Mucosa of gallbladder (tissue), 1 donor: ENCODE measurements at places on chromosomes 7 and 10. TPM values are rescaled to one million over a fixed set of nuclear protein-coding genes. Genes with fewer than 3 reads are reported as not detected.

- no peak for DNase-seq
These were observed 33.0 kb downstream of the RAMP3 start for GRCh38 chr7:45190406-45191165.

DNA sequence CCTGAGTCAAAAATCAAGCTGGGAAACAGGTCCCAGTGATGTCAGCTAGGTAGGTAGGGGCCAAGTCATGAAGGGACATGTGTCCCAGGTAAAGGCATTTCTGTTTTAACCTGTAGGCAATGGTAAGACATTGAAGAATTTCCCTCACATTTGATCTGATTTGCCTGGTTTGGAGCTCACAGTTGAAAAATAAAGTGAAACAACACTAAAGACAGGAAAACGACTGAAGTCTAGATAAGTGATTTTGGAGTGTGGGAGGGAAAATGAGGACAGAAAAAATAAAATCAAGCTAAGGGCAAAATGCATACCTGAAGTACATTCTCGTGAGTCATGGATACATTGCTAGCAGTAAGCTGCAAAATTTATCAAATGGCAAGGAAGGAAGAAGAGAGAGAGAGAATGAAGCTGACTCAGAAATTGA lies 169.9 kb downstream of the SKIDA1 start:
- DNase-seq = no peak

GRCh38 chr7:31761646-31762045 lies 74.6 kb downstream of the PPP1R17 start:
- DNase-seq = no peak

GRCh38 chr10:11532306-11532705 lies 79.1 kb downstream of the USP6NL start:
- no peak for DNase-seq

DNA sequence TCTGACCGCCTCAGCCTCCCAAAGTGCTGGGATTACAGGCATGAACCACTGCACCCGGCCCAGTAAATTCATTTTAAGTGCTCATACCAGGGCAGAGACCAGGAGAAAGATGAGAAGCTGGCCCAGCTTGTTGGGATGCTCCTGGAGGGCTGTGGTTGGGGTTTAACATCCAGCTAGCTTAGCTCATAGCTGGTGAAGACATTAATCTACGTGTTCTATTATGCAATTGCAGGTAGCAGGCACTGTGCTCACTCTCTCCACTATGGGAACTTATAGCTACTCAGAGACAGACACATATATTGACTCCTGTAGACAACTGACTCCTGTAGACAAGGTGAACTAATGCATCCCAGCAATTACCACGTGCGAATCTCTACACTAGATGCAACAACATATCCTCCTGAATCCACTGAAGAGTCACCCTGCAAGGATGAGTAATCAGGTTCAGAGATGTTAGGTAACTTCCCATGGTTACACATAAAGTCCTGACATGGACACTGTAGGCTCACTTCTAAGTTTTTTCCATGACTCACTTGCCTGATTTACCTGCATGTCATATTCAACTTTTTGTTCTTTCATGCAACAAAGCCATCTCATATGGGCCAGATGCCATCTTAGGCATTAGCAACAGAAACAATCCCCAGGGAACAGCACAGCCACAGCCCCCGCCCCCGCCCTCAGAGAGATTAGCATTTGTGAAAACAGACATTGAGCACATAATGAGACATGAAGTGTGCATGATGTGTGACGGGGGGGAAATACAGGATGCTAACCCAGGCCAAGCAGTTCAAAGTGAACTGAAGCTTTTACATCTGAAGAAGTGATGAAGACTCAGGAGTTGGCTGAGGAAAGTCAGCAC lies 37.2 kb downstream of the ERLIN1 start:
- no peak for DNase-seq

DNA sequence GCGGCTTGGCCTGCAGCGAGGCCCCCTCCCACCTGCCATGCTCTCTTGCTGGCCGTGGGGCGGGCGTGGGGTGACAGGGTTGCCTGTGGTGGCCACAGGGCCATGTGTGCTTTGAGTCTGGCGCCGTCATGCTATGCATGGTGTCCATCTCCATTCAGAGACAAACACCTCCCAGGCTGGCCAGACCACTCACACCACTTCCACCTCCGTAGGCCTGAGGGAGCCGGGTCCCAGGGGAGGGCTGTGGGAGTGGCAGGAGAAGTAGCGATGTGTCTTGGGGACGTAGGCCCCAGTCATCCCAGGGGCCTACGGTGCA lies 65.5 kb downstream of the DNAJB6 start:
- no peak for DNase-seq

DNA sequence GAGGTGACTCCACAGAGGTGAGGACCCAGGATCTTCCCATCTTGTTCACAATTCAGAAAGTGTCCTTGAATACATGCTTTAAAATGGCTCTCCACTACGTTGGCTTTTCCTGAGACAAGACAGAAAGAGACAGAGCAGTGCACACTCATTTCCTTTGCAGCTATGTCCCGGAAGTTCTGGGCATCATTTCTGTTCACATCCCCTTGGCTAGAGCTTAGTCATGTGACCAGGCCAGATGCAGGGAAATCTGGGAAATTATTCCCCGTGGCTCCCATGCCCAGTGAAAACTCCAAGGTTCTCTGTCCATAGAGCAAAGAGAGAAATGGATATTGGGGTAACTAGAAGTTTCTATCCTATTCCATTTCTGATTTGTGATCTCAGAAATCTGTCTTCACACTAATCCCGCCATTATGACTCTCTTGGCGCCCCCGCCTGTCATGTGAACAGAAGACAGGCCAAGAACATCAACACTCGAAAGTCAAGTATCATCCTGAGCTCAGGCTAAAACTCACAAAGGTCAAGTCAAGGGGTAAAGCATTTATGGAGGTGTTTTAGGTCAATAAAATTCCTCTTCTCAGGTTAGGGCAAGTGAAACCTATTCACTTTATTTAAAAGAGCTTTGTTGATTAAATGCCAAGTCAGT lies 251.4 kb upstream of the HABP2 start:
- DNase-seq = no peak

DNA sequence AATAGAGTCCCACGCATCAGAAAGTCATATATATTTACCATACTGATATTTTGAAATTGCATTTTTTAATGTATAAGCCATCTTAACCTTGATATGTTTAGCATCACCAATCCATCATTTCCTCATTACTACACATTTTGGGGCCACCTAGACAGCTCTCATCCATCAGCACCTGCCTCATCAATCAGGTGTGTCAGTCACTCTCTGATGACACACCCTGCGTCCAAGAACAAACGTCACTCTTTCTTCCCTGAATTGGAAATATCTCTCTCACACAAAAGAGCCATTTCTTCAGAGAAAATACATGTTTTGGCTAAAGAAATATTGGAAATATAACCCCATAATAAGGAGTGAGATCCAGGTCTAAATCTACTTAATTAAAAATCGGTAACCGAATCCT lies 38.9 kb upstream of the RSU1 start:
- no peak for DNase-seq

GRCh38 chr10:74293686-74294371 lies 142.8 kb downstream of the ADK start:
- no peak for DNase-seq

- DNase-seq = no peak
These were observed 136.0 kb upstream of the NAMPT start for GRCh38 chr7:106420736-106421135.

GRCh38 chr10:48608279-48608681 lies 3.4 kb upstream of the ARHGAP22 start:
- DNase-seq = peak; percentile 25

DNA sequence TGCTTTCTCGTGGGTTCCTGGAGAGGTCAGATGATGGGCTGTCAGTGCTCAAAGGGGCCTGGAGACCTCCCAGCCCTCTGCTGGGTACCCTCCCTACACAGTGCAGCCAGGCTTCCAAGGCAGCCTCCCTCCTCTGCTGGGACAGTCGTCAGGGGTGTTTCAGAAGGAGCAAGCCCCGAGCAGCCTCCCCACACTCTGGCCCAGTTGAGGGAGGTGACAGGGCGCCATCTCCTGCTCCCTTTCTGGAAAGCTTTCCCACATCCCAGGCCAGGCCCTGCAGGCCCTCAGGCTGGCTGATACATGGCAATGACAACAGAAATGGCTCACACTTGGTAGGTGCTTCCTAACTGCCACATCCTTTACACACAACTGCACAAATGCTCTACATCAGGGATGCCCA lies 32.1 kb downstream of the KCNMA1 start:
- no peak for DNase-seq

DNA sequence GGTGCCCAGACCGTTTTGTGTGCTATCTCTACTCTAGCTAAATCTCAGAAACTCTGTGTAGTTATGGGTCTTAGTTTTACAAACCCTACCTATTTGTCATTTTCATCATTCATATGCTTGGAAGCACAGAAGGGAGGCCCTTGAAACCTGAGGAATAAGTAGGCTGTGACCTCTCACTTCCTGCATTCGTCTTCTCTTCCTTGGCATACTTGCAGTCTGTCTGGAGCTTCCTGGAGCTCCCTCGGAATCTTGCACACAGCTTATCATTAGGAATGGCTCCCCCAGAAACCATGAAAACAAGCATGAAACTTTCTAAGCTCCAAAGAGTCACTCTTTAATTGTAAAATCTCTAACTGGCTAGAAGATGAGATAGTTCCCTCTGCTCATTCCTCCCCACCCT lies 376.9 kb upstream of the MYO3A start:
- no peak for DNase-seq

GRCh38 chr10:81104494-81104893 lies 566.8 kb downstream of the SH2D4B start:
- no peak for DNase-seq

GRCh38 chr10:48289501-48290238 lies 15.2 kb upstream of the FRMPD2 start:
- peak; percentile 38 for DNase-seq

DNA sequence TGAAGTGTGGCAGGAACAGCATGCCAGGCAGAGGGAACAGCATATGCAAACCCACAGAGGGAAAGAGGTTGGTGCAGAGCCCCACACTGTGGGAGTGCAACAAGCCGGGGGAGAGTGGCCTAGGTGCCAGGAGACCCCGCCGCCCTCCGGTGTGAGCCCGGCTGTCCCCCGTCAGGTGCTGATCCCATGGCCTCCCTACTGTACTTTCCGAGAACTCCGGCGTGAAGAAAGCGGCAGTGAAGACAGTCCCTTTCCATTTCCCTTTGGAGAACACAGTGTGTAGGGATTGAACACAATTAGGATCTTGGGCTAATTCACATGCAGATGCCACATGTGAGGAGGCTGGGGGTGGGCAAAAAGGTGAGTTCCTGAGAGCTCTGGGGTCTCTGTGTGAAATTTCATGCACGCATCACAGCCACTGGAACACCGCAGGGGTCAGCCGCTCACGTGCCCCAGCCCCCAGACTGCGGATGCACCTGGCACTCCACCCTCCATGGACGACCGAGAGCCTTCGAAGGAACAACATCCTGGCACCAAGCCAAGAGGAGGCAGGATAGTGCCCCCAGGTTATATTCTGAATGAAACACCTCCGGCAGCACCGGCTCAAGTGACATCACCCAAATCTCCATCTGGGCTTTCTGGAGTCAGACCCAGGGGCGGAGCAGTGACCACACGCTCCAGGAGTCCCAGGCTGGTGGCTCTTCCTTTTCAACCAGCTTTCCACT lies 82.1 kb upstream of the PPP2R2D start:
- no peak for DNase-seq

GRCh38 chr7:142375710-142376313 lies 118.0 kb upstream of the PRSS58 start:
- peak; percentile 53 for DNase-seq

- no peak for DNase-seq
These were observed 5.9 kb downstream of the KCNIP2 start for GRCh38 chr10:101837748-101838147.

GRCh38 chr10:3740157-3740871 lies 44.7 kb downstream of the KLF6 start:
- DNase-seq = no peak

GRCh38 chr7:20330928-20331909 lies 519 bp downstream of the ITGB8 start:
- peak; percentile 27 for DNase-seq

DNA sequence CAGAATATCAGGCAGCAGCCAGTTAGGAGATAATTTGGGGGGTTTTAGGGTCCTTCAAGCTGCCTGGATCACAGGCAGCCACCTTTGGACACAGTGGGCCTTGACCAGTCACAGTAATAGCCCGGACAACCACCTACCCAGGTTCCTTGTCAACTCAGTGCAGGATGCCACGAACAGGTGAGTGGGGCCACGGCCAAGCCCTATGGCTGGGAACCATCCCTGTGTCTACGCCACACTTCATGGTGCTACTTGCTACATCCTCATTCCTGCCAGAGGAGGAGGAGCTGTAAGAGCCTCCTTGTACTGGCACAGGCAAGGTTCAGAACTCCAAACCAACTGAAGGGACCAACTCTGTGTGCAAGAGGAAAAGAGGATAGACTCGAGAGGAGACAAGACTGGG lies 19.9 kb downstream of the ITPRIP start:
- DNase-seq = no peak

GRCh38 chr10:114350751-114351150 lies 53.6 kb downstream of the AFAP1L2 start:
- DNase-seq = no peak

GRCh38 chr7:132871419-132871818 lies 210.5 kb downstream of the CHCHD3 start:
- no peak for DNase-seq

DNA sequence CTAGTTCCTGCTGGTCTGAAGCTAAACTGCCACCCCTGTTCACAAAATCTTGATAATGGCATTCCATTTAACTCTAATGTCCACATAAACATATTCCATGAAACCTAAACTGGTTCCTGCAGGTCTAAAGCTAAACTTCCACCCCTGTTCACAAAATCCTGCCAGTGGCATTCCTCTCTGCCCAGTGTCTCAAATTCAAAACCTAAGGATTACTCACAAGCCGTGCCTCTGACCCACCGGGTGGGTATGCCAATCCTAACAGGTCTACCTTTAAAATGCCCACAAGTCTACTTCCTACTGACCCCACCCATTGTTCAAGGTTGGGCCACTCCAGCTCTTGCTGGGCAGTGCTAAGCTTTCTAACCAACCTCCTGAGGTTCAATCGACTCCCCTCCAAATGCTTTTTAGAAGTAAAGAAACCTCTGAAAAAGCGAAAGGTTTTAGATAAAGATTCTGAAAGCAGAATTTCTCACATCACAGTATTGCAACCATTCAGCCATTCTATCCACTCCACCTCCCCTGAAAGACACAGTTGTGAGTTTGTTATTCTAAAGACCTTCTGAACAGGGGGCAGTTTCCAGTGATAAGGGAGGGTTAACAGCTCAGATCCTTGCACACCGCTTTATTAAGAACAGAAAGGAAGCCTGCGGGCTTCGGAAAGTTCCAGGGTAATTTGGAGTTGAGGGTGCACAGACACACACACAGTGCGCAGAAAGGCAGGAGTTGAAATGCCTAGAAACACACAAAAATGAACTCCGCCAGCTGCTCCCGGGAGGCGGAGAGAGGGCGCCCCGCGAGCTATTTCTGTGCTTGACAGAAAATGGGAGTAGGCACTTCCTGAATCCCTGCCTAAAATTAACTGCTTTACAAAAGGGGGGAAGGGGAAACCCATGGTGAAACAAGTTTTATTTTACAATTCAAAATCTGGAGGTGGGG lies 87.7 kb downstream of the TNS3 start:
- DNase-seq = no peak

- DNase-seq = no peak
These were observed 664 bp downstream of the CPA1 start for GRCh38 chr7:130380861-130381455.

The CTNNA3 gene
- 3.7 TPM for total RNA-seq

The CDCA7L gene
- 15.4 TPM for total RNA-seq

The CPA4 gene
- total RNA-seq = 0.43 TPM

The ACTA2 gene
- total RNA-seq = 2,259 TPM

The GPR158 gene
- 0.09 TPM for total RNA-seq

The BAMBI gene
- total RNA-seq = 19.4 TPM

The UROS gene
- 36.1 TPM for total RNA-seq

The ADAM22 gene
- total RNA-seq = 1.8 TPM

The BTBD16 gene
- 1.2 TPM for total RNA-seq

The SRRT gene
- total RNA-seq = 150 TPM

The GNAT3 gene
- 1.2 TPM for total RNA-seq

The PTER gene
- total RNA-seq = 11.8 TPM
